ENCODE measurements at places on chromosomes 1 and 21.

DNA sequence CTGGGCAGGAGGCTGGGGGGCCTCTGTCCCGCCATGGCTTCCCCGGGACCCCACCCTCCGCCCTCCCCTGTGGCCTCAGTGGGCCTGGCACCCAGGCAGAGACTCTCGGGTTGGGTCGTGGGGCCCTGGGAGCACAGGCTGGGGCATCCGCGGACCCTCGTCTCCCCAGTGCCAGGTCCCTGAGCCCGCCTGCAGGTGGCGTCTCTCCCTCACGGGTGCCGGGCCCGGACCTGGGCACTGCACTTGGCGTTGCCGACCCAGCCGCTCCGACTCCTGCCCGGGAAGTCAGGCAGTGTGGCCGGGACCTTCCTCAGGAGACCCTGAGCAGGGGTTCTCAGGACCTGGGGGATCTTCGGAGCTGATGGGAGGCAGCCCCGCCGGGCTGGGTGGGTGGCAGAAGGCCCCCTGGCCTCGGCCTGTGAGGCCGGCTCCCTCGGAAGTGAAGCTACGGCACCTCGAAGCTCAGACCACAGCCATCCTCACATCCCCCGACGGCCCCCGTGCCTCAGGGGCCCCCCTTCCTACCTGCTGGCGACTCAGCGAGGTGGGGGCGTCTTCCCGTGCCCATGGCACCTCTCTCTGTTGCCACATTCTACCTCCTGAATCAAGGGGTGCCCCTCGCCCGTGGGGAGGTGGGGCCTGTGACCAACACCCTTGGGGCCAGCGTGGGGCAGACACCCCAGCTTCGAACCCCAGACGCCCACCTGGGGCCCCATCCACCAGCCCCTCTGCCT is 6.4 kb upstream of the C1orf159 start:
- peak; percentile 94 for DNase-seq

DNA sequence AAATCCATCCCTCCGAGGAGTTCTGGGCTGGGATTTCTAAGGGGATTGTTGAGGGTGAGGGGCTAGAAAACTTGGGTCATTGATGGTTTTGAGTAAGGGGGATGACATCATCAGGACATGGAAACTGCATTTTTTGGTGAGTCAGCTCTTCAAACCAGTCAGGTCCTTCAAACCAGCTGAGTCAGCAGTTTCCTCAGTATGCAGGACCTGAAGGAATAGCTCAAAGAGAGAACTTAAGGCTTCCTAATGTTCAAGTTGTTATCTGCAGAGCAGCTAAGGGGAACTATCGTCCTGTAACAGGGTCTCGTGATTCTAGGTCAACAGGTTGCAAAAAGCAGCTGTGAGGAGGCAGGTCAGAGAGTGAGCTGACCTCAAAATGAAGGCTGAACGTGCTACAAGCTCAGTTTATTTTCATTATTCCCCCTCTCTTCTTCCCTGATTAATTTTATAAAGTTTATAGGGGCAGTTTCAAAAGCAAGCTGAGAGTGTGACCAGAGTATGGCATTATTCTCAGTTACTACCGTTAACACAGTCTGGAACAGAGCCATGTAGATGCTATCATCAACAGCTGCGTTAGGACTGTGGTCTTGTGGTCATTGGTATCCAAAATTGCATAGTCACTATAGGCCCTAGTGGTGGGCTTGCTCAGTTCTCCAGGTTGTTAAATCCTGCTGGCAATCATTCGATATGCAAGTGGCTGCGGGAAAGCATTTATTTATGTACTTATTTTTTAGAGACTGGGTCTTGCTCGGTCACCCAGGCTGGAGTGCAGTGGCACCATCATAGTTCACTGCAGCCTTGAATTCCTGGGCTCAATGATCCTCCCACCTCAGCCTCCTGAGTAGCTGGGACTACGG is 10.7 kb upstream of the SDC3 start:
- DNase-seq: no peak

DNA sequence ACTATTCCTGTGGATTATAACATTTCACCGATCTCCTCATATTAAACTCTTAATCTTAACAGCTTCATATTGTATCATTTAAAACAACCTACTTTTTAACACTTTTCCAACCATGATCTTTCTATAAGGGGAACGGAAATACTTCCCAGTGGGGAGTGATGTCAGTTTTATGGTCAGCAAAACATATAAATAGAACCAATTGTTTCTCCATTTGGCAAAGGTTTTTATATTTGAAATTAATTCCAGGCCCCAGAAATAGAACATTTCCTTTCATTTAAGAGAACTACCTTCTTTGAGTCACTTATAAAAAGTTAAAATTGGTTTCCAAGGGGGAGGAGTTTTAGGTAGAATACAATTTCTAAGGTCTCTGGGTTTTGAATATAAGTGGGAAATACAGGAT is 189.6 kb downstream of the TGFBR3 start:
- no peak for DNase-seq

GRCh38 chr1:91744953-91745639 is 140.9 kb downstream of the TGFBR3 start:
- no peak for DNase-seq

- no peak for DNase-seq
Measured at GRCh38 chr1:175572932-175573868, 170.2 kb downstream of the TNR start.

- DNase-seq: no peak
Measured at GRCh38 chr1:115222616-115223402, 115.2 kb downstream of the NGF start.

DNA sequence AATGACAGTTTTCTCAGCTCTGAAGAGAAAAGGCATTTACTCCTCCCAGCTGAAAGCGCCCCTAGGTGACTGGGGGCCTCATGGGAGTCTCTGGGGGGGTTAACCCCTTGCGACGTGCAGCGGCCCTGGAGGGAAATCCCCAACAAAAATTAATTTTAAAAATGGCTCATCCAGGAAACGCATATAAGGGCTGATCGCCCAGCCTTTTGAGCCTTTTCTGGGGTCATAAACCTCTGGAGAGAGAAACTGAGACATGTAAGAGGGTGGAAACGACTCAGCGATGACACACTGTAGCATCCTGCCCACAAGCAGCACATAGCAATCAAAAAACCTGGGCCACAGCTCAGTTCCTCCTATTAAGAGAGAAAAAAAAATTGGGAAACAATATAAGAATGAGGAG is 20.4 kb upstream of the HPDL start:
- peak; percentile 62 for DNase-seq

DNA sequence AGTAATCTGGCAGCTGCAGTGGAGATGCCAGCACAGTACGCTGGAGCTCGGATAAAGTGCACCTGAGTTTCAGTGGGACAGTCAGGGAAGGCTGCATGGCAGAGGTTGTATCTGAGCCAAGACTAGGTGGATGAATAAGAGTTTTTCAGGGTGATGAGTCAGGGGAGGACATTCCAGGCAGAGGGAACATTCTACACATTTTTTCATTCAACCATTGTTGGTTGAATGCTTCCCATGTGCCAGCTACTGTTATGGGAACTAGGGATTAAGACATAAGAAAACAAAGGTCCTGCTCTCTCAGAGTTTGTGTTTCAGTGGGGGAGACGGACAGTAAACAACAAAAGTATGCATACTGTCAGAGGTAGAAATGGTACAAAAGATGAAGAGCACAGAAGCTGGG is 5.2 kb downstream of the LEPR start:
- DNase-seq: no peak

DNA sequence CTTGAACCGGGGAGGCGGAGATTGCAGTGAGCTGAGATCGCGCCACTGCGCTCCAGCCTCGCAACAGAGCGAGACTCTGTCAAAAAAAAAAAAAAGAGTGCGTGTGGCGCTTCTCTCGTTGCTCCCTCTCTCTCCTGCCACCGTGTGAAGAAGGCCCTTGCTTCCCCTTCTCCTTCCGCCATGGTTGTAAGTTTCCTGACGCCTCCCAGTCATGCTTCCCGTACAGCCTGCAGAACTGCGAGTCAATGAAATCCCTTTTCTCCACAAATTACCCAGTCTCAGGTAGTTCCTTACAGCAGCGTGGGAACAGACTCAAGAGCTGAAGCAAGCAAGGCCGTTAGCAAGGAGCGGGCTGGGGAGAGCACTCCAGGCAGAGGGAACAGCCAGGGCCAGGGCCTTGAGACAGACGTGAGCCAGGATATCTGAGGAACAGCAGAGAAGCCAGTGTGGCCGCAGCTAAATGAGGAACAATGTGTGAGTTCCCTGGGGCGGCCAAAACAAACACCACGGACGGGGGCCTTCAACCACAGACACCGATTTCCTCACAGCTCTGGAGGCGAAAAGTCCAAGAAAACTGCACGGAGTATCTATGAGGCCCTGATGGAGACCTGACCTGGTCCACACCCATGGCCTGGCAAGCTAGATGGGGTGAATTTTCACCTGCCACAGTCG is 54.2 kb upstream of the ETS2 start:
- DNase-seq: no peak

- DNase-seq: no peak
Measured at GRCh38 chr1:235067396-235068157, 61.1 kb downstream of the TOMM20 start.

DNA sequence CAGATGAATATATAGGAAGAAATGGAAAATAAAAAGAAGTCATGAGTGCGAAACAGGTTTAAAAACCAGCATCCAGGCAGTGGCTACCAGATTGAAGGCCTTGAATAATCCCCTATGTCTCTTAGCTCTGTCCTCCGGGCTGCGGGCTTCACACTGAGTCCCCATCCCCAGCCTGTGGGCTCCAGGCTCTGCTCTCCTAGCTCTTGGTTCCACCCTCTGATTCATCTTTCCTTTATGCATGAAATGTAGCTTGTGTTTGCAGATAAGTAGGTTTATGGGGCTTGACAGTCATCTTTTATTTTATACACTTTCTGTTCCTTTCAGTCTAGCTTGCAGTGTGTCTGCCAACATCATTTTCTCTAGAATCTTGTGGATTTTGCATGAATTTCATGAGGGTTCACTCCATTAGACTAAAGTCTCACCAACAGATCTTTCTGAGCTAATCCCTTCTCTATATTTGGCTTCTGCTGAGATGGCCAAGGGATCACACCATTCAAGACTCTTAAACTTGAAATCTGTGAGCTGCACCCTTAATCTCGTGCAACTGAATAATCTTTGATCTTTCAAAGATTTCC is 174.5 kb downstream of the PLPPR4 start:
- no peak for DNase-seq

GRCh38 chr1:61215119-61215518 is 132.8 kb downstream of the NFIA start:
- DNase-seq: no peak

GRCh38 chr21:28160378-28160777 is 832.3 kb downstream of the LTN1 start:
- DNase-seq: no peak

GRCh38 chr1:112363636-112364035 is 32.4 kb upstream of the CTTNBP2NL start:
- no peak for DNase-seq

DNA sequence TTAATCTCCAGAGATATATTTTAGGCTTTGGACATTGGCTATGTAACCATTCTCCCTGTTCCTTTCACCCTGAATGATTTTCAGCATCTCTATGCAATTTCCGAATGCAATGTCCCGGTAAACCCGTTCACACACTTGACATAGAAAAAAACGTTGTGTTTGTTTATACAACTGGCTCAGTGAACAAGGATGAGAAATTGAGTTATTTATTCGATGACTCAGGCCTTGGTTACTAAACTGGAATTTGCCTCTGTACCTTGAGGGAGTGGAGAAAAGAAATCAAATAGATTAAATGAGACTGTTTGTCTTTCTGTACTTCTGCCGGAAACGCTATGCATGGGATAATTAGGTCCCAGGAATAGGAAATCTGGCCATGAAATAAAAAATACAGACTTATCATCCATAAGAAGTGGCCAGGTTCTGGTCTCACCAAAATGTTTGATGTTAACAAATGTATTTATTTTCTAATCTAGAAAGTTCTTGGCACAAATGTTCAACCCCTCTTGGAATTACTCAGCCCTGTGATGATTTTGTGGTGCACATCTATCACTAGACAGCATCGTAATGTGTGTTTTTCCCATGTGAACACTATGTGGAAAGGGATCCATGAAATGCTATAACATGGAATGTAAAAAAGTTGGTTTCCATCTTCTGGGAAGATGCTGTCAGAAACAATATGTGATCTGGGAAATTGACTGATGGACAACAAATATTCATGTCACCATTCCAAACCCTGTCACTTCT is 253.9 kb downstream of the DUSP10 start:
- DNase-seq: no peak

- DNase-seq: no peak
Measured at GRCh38 chr1:168092566-168093355, 44.0 kb downstream of the GPR161 start.

- DNase-seq: no peak
Measured at GRCh38 chr21:44815852-44816628, 1.8 kb downstream of the SUMO3 start.

DNA sequence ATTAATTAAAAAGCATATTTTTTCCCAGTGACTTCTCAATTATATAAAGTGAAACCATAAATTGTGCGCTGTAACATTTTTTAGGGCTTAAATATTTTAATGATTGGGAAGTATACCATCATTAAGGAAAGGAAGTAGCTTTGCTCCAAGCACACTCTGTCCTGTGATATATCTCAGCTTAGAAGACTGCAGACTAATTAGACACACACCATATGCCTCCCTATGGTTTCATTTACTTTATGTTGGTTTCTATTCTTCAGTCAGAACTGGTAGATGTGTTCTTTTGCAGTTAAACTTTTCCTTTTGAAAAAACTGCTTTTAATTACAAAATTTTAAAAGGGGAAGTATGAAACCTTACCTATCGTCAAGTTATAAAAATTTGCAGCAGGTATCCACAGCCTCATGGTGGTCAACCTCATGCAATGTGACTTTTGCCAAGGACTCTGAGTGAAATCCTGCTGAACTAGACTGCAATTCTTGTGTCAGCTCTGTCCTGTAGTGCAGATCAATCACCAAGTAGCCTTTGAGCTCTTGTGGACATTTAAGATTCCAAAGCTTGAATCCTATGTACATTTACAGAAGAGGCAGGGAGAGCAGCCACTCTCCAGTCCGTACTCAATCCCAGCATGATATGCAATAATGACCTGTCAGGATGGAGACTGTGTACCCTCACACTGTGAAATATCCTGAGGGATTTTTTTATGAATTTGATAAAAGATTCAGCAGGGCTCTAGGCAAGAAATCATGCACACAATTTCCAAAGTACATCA is 149.1 kb downstream of the AMY1C start:
- DNase-seq: no peak

GRCh38 chr1:119773711-119774241 is 5.1 kb upstream of the HMGCS2 start:
- no peak for DNase-seq

DNA sequence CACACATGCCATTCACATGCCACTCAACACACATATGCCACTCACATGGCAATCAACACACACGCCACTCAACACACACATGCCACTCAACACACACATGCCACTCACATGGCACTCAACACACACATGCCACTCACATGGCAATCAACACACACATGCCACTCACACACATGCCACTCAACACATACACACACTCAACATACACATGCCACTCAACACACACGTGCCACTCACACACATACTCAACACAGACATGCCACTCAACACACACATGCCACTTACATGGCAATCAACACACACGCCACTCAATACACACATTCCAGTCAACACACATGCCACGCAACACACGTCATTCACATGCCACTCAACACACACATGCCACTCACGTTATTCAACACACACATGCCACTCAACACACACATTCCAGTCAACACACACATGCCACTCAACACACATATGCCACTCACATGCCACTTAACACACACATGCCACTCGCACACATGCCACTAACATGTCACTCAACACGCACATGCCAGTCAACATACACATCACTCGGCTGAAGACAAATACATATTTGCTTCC is 182.9 kb downstream of the NPHP4 start:
- DNase-seq: no peak

All from GM20000 (cell line).